ENCODE measurements at places on chromosomes 7 and 10.

GRCh38 chr10:78634389-78634815, 434.4 kb upstream of the ZMIZ1 start:
- H3K27me3 ChIP-seq: no peaks in the 10 kb centered on the region
- H3K4me3 ChIP-seq: no peak overlapping the region
- DNase-seq: peak; percentile 66
- no peaks in the 10 kb centered on the region for H3K36me3 ChIP-seq
- H3K27ac ChIP-seq: peak overlapping the region; percentile 80

- H3K36me3 ChIP-seq: no peaks in the 10 kb centered on the region
- H3K27ac ChIP-seq: no peak overlapping the region
- peak; percentile 79 for DNase-seq
- peaks cover 9% of the 10 kb centered on the region for H3K4me1 ChIP-seq
Measured at GRCh38 chr7:35263396-35263795, 9.5 kb upstream of the TBX20 start.

- H3K27me3 ChIP-seq: no peaks in the 10 kb centered on the region
- H3K36me3 ChIP-seq: no peaks in the 10 kb centered on the region
- no peak overlapping the region for H3K4me3 ChIP-seq
- no peak for DNase-seq
- H3K4me1 ChIP-seq: peaks cover 24% of the 10 kb centered on the region
- H3K27ac ChIP-seq: no peak overlapping the region
Measured at GRCh38 chr7:74501298-74501697, 47.6 kb downstream of the GTF2IRD1 start.

DNA sequence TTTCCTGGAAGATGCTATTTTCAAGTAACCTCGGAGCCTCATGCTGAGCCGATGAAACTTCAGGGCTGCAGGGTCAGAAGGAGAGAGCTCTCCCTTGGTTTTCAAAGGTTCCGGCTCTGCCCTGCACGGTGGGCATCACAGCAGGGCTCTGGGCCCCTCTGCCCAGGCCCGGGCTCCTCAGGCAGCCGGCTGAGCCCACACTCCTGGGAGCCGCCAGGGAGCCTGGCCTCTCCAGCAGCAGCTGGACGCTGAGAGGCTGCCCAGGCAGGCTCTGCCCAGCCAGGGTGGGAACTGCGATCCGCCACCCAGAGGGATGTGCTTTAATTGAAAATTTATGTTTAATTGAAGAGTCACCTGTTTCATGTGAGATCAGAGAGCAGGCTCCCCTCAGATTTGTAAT, 97.5 kb upstream of the MGMT start:
- H3K4me1 ChIP-seq: no peaks in the 10 kb centered on the region
- H3K27me3 ChIP-seq: no peaks in the 10 kb centered on the region
- H3K36me3 ChIP-seq: no peaks in the 10 kb centered on the region
- no peak overlapping the region for H3K27ac ChIP-seq

- no peaks in the 10 kb centered on the region for H3K4me1 ChIP-seq
- no peaks in the 10 kb centered on the region for H3K36me3 ChIP-seq
- H3K27me3 ChIP-seq: no peaks in the 10 kb centered on the region
- H3K27ac ChIP-seq: peak overlapping the region; percentile 2
- H3K4me3 ChIP-seq: no peak overlapping the region
Measured at GRCh38 chr7:8044761-8045430, 76.3 kb downstream of the GLCCI1 start.

Measured in SK-N-SH (cell line).